Fibroblast of the aortic adventitia (primary cell): ENCODE measurements at places on chromosomes 2 and 18. TPM values are rescaled to one million over a fixed set of nuclear protein-coding genes. Genes with fewer than 3 reads are reported as not detected.

SULT1C4 gene
- total RNA-seq: 0.33 TPM in 1 of 2 replicates, not detected in the other

NPPC gene
- total RNA-seq: not detected in 2 replicates

CD207 gene
- total RNA-seq: not detected in 2 replicates

RESP18 gene
- total RNA-seq: not detected in 2 replicates

ALPG gene
- not detected in 2 replicates for total RNA-seq

FSIP2 gene
- total RNA-seq: 0.98 and 1.6 TPM in 2 replicates

PSMA8 gene
- not detected in 2 replicates for total RNA-seq

POTEC gene
- total RNA-seq: under 0.01 TPM in 1 of 2 replicates, not detected in the other

IL1F10 gene
- total RNA-seq: not detected in 2 replicates

CYP27A1 gene
- 10.5 and 42.8 TPM in 2 replicates for total RNA-seq

DNER gene
- total RNA-seq: 0.72 TPM in 1 of 2 replicates, not detected in the other

KLHL30 gene
- total RNA-seq: 0.09 and 0.33 TPM in 2 replicates

BMP10 gene
- not detected in 2 replicates for total RNA-seq

EIPR1 gene
- 23.3 and 36.1 TPM in 2 replicates for total RNA-seq

RAMP1 gene
- 3.1 and 3.4 TPM in 2 replicates for total RNA-seq

SNORC gene
- 0.33 and 0.72 TPM in 2 replicates for total RNA-seq

PJVK gene
- 1.6 and 2.3 TPM in 2 replicates for total RNA-seq

IL36G gene
- total RNA-seq: not detected in 2 replicates

NFATC1 gene
- total RNA-seq: 2.0 and 3.0 TPM in 2 replicates

SOX11 gene
- total RNA-seq: 0.54 TPM in 1 of 2 replicates, not detected in the other

ATL2 gene
- 44.2 and 125 TPM in 2 replicates for total RNA-seq

SLC9A2 gene
- total RNA-seq: under 0.01 TPM in 1 of 2 replicates, not detected in the other

EMX1 gene
- not detected in 2 replicates for total RNA-seq

AQP12A gene
- total RNA-seq: not detected in 2 replicates

ERFE gene
- total RNA-seq: 2.8 and 3.4 TPM in 2 replicates

FRZB gene
- total RNA-seq: 0.08 and 0.18 TPM in 2 replicates

RUFY4 gene
- not detected in 2 replicates for total RNA-seq

ZNF804A gene
- total RNA-seq: 4.7 and 12.9 TPM in 2 replicates

CD8B2 gene
- not detected in 2 replicates for total RNA-seq

ASB18 gene
- total RNA-seq: not detected in 2 replicates

IL37 gene
- total RNA-seq: not detected in 2 replicates

SCN7A gene
- total RNA-seq: under 0.01 and 4.7 TPM in 2 replicates

EPB41L3 gene
- 28.0 and 37.3 TPM in 2 replicates for total RNA-seq

UGT1A7 gene
- not detected in 2 replicates for total RNA-seq

EGR4 gene
- not detected in 2 replicates for total RNA-seq

CD8B gene
- total RNA-seq: not detected in 2 replicates

GDF7 gene
- total RNA-seq: under 0.01 TPM in 1 of 2 replicates, not detected in the other

SERPINB11 gene
- not detected in 2 replicates for total RNA-seq

MYO1B gene
- total RNA-seq: 75.3 and 103 TPM in 2 replicates

GALNT14 gene
- total RNA-seq: 0.72 TPM in 1 of 2 replicates, not detected in the other

INPP5D gene
- 0.54 and 0.98 TPM in 2 replicates for total RNA-seq
